ENCODE measurements at places on chromosomes 7 and 10.

- DNase-seq, result no peak
These were observed 43.2 kb downstream of the MYO1G start for GRCh38 chr7:44935583-44935982.

DNA sequence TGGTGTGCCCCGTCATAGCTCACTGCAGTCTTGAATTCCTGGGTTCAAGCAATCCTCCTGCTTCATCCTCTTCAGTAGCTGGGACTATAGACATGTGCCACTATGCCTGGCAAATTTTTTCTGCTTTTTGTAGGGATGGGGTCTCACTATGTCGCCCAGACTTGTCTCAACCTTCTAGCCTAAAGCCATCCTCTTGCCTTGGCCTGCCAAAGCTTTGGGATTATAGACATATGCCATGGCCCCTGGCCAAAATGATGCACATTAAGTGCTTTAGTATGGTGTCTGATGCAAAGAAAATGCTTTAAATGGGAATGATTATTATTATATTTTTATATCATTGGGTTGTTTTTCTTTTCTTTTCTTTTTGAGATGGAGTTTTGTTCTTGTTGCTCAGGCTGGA lies 33.2 kb upstream of the VCL start:
- DNase-seq, result no peak

DNA sequence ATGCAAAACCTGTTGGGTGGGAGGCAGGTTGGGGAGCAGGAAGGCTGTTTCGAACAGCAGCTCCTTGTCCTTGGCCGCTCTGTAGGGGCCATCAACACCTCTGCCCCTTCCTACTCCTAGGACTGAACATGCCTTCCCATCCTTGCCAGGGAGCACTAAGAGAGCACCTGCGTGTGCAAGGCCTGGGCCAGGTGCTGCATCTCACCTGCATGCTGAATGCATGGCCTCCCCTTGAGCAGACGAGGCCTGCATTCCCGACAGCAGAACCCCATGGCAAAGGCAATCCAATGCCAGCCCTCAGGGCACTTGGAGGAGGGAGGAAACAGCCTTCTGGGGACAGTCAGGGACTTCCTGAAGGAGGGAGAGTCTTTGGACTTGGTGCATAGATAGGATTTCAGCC lies 11.0 kb downstream of the VSIR start:
- no peak for DNase-seq

DNA sequence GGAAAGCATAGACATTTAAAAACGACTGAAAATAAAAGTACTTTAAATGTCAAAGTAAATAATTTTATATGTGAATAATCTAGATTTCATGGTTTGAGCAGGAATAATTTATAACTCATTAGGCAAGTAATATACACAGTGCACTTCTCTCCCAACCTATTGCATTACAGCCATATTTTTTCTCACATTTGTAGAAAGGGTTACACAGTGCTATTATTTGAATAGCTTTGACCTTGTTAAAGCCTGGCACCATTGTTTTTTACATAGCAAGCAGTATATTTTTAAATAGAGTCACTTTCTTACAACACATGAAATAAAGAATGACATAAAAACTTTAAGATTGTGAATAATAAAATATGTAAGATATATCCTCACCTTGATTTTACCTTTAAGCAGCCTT lies 969 bp downstream of the PPP1R3A start:
- no peak for DNase-seq

DNA sequence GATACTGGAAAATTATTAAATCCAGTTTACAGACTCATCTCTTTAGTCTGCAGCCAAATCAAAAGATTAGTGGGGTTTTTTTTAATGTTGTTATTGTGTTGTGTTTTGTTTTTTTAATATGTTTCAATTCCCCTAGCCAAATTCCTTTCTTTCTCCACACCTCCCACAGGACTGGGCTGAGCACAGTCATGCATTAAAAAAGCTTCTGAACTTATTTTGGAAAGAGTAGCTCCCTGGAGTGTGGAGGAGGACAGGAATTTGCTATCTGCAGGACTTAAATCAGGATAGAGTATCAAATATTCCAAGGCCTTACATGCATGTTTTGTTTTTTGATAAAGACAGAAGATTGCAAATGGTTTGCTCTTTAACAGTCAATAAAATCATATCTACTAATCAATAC lies 90.7 kb downstream of the GNAI1 start:
- no peak for DNase-seq

- no peak for DNase-seq
These were observed 93.8 kb downstream of the ITGB8 start for GRCh38 chr7:20424500-20424899.

DNA sequence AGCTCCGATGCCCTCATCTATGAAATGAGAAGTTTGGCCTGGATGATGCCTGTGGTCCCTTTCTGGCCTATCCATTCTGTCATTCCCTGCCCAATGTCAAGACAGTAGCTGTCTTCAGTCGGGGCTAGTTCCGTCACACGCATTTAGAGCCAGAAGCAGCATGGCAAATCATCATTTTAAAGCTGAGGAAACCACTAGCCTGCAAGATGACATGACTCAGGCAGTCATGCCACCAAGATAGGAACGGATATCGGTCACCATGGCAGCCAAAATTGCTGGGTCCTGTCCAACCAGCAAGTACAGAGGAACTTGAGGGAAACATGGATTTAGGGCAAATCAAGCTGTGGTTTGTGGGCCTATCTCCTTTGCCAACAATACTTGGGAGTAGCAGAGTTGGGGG lies 64.5 kb upstream of the MRLN start:
- no peak for DNase-seq

GRCh38 chr10:118258285-118258684 lies 83.8 kb downstream of the FAM204A start:
- no peak for DNase-seq

Data from SK-N-MC (cell line).